Heart left ventricle (tissue), 16 donors: ENCODE measurements at places on chromosomes 7 and 10. TPM values are rescaled to one million over a fixed set of nuclear protein-coding genes. Genes with fewer than 3 reads are reported as not detected.
A peak's percentile ranks its signal among the peaks of the same experiment; 100 is the strongest.

PFKFB3 gene
- total RNA-seq: 12.9 TPM

GRCh38 chr10:123560301-123561140 lies 105.6 kb upstream of the GPR26 start:
- DNase-seq: no peak

GRCh38 chr10:56091872-56092271 lies 269.2 kb downstream of the ZWINT start:
- no peak for DNase-seq

GRCh38 chr7:22173685-22174573 lies 183.0 kb downstream of the RAPGEF5 start:
- no peak for DNase-seq

PRKG1 gene
- total RNA-seq: 30.7 TPM

- DNase-seq: no peak
Measured at GRCh38 chr10:29517352-29517923, 117.3 kb downstream of the SVIL start.

DNA sequence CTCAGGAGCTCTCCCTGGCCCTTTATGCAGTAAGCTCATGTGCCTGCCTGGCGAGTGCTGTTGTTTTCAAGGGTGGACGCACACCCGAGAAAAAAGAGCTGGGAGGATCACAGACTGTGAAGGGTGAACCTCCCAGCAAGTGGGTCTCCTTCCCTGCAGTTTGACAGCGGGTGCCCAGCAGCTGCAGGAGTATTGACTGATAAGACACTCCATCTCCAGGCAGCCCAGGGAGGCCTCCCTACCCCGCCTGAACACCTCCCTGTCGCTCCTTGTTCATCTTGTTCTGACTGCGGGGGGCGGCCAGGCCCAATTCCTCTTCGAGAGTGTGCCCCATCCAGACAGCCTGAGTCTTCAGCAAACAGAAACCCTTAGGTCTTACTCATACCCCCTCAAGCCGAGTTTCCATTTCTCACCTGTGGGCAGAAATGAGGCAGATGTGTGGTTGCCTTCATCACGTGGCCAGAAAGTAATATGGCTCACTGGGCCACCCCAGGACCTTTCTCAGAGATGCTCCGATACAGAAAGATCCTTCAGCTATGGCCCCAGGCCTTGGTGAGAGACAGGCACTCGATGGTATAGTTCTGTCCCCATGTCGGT lies 17.2 kb downstream of the MDH2 start:
- DNase-seq: no peak

DNA sequence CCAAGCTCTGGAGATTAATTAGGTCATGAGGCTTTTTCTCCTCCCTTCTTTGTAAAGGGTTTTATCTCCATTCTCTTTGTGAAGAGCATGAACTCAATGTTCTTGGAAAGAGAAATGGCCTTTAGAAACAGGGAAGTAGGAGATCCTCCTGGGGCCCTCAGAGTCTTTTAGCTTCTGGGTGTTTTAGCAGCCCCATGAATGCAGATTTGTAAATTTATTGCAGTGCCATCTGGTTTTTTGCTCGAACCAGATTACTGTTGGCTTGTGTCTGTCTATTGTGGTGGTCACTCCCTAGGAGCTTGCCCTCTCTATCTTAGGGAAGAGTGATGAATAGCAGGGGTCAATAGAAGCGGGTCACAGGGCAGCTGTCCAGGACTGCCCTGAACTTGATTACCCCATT lies 110.6 kb downstream of the BTRC start:
- DNase-seq: no peak

- DNase-seq: no peak
Measured at GRCh38 chr7:129499999-129500398, 2.3 kb upstream of the SMKR1 start.

ADRB1 gene
- total RNA-seq: 115 TPM

AKR1C2 gene
- 11.3 TPM for total RNA-seq

HOXA2 gene
- 0.57 TPM for total RNA-seq

IFIT3 gene
- total RNA-seq: 9.0 TPM

DNA sequence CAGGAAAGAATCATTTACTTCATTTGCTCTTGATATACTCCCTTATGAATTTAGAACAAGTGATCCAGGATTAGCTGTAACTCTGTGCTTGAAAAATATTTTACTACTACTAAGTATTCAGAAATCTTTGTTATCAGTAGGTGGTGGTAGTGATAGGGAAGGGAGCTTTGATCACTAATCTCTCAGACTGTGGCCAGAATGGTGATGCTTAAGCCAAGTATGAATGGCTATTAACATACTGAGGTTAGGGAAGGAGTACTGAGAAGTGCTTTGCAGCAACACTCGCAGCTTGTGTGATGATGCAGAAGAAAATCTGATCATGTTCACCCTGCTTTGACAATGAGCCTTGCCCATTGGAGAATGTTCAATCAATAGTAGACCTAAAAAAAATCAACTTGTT lies 29.3 kb downstream of the AP3M1 start:
- DNase-seq: no peak

LGI1 gene
- total RNA-seq: not detected

GRCh38 chr7:141884539-141885225 lies 31.5 kb upstream of the OR9A4 start:
- no peak for DNase-seq

DNA sequence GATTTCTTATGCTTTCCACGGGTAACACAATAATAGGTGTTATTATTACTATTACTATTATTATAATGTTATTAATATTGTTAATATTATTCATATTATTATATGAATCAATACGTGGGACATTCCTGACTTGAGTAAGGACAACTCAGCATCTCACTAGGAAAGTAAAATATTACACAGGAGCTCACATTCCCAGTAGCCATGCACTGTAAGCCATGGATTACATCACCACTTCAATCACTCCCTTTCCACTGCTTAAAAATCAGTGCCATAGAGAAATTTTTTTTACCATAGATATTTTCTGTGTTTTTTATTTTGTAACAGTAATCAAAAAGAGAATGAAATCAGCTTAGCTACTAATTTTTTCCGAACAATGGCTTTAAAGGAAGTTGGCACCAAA lies 68.5 kb upstream of the DGKI start:
- no peak for DNase-seq

GRCh38 chr10:97907830-97908229 lies 58.2 kb downstream of the GOLGA7B start:
- DNase-seq: no peak

GRCh38 chr7:27933671-27934565 lies 194.0 kb downstream of the TAX1BP1 start:
- DNase-seq: no peak

DNA sequence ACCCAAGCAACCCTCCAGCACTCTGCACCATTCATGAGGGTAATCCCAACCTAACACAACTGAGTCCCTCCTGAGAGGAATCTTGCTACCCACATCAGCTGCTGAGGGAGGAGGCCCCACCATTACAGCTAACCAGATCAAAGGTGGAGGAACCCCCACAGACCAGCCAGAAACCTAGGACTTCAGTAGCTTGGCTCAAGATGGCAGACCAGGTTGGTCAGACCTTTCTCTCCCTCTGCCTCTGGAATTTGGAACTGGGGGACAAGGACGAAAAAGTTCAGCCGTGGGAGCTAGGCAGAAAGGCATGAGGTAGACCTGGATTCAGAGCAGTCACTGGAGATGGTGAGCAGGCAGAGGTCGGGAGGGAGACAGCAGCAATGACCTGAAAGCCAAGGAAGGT lies 101.3 kb upstream of the CACUL1 start:
- DNase-seq: no peak

PDE6C gene
- total RNA-seq: not detected

DNA sequence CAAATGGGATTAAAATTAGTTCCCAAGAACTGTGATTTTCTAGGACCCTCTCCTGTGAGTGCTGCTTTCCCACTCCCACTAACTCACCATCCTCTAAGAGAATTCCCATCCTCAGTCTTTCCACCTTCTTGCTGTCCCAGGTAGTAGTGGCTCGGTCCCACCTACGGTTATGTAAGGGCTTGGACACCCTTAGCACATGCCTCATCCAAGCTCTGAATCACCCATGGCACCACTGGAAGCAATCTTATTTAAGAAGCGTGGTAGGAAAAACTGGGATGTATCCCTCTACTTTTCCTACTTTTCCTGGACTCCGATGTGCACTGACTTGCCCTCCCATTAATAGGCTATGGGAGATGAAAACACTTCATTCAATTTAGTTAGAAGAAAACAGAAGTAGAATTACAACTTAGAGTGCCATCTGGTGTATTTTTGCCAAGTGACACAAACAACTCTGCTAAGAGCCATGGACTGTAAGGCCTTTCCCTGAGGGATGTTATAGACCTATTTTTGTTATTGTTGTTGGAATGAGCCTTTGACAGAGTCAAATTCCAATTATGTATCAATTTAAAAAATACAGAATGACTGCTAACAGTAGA lies 13.7 kb upstream of the ANKRD22 start:
- no peak for DNase-seq

GET4 gene
- 16.0 TPM for total RNA-seq

- no peak for DNase-seq
Measured at GRCh38 chr7:114062810-114063209, 144.0 kb upstream of the PPP1R3A start.

FANK1 gene
- total RNA-seq: 0.40 TPM

GRCh38 chr7:45106-46090 lies 147.0 kb upstream of the FAM20C start:
- DNase-seq: no peak

- DNase-seq: no peak
Measured at GRCh38 chr7:32059289-32060011, 10.8 kb downstream of the PDE1C start.

- DNase-seq: no peak
Measured at GRCh38 chr7:158257516-158258410, 329.9 kb downstream of the PTPRN2 start.

GSTO2 gene
- 0.94 TPM for total RNA-seq

DNA sequence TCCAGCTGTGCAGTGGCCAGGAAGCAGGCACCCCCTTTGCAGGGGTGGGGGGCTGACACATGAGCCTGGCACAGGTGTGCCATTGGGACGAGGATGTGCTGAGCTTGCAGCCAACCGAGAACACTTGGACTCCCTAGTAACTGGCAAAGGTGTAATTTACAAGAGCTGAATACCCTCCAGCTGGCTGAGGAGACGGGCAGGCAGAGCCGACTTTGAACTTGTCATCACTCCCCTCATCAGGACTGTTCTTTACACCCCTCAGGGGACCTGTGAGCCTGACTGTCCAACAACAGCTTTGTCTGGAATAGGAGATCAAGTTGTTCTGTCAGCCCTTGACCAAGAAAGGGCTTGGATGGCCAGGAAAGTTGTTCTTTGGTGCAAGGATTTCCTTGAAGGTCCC lies 61.2 kb downstream of the CDH23 start:
- DNase-seq: no peak

DNA sequence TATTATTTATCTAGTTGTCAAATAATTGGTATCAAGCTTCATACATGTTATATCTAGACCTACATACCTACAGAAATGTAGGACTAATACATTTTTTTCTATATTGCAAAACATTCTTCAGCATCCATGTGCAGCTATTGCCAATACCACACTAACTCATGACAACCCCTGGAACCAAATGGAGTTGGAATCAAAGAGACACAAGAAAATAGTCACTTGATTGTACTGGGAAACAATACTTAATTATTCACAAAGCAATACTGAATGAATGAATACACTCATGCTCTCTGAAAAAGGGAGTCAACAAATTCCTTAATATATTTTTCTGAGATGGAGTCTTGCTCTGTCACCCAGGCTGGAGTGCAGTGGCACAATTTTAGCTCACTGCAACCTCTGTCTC lies 10.4 kb upstream of the CFAP43 start:
- DNase-seq: no peak

MMD2 gene
- total RNA-seq: not detected

DNA sequence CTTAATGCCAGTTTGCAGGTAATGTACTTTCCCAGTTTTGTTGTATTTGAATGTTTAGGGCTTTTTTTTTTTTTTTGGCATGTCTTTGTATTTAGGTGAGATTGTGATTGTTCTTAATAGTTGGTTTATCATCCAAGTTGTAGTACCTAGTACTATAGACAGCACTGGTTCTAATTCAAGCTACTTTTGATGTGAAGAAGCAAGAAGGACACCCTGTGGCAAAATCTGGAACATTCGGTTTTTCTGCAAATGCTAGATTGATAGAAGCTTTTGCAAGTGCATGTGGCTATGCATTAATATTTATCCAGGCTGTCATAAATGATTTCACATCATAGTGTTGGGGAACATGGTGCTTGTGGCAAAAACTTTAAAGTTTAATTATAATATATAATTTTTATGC lies 248.9 kb downstream of the FOXP2 start:
- no peak for DNase-seq

DNA sequence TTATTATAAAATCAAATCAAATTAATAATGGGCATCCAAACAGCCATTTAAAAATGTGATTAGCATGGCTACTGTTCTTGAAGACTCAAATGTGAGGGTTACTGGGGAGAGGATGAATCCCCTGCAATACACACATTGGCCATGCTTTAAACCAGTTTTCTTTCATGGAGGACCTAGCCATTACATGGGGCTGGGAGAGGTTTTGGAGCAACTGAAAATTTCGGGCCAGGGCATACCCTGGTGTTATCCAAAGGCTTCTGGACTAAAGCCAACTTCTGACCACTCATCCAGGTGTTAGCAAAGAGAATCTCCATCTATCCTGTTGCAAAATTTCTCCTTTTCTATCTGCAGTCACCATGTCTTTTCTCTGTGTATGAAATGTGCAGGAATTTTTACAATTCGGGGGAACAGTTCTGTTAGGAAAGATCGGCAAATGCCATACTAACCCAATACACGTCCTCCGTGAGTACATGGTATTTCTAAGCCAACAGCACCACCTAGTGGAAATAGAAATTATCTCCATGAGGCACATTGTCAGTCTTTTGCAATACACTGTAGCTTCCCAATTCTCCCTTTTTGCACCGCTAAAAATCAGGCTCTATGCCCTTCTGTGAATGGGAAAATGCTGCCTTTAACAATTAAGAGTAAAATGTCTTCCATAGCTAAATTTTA lies 47.0 kb upstream of the ZNF107 start:
- DNase-seq: peak; percentile 21

GRCh38 chr7:158141806-158142518 lies 445.7 kb downstream of the PTPRN2 start:
- no peak for DNase-seq

DNA sequence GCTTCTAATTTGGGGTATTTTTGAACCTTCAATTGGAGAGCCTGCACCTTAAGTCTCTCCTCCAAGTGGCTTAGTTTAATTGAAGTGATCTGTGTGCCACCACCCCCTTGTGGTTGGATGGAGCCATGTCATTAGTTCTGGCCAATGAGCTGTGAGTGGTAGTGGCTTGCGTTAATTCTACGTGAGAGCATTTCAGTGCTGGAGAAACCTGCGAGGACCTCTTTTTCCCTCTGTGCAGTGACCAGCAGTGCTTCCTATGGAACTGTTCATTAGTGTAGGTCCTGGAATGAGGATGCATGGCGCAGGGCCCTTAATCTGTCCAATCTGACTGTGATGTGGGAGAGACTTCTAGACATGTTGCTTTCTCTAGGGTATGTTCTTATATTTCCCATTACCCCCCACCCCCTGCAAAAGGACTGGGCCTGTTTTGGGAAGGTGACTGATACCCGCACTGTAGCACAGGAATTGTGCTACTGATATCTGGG lies 3.8 kb downstream of the HILPDA start:
- peak; percentile 62 for DNase-seq

DNA sequence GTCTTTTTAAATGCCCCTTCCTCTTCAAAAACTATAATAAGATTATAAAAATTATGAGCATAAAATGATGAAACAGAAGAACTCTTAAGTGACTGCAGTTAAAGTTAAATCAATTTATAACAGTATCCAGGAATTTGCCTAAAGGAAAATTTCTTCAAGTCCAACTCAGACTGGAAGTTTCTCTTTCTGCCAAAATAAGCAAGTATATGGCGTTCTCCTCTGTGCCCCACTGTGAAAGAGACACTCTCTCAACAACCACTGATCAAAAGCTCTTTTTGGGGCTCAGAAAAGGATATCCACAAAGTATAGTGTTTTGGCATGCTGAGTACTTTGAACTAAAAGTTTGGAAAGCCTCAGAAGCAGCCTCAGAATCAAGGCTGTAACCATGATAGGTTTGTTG lies 139.9 kb downstream of the SKIDA1 start:
- DNase-seq: no peak
